ENCODE measurements at places on chromosomes 16 and 17.

GRCh38 chr16:1074379-1074649, 1.8 kb downstream of the SSTR5 start:
- no peak for DNase-seq

- DNase-seq = peak; percentile 78
Observed at GRCh38 chr17:49031965-49032928, 35.1 kb downstream of the IGF2BP1 start.

DNA sequence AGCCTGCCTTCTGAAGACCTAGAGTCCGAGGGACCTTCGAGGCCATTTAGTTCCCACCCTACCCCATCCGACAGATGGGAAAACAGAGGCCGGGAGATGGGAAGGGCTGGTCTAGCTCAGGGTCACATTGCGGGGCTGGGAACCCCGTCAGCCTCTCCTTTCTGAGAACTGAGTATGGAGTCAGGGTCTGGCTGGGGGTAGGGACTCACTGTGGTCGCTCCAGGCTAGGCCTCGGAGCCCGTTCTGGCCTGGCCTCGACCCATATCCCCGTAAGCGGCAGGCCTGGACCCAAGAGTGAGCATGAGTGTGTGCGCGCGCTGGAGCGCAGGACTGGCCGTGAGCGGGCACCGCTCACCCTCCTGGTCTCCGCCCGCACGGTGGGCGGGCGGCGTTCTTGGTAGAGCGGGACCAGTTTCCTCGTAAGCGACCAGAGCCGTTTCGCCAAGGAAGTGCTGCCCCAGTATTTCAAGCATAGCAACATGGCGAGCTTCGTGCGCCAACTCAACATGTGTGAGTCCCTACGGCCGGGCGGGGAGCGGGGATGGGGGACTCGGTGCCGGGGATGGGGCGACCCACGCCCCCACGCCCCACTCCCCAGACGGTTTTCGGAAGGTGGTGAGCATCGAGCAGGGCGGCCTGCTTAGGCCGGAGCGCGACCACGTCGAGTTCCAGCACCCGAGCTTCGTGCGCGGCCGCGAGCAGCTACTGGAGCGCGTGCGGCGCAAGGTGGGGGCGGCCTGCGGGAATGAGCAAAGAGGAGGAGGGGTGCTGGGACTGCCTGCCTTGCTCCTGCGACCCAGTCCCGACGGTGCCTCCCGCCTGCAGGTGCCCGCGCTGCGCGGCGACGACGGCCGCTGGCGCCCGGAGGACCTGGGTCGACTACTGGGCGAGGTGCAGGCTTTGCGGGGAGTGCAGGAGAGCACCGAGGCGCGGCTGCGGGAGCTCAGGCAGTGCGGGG, 855 bp downstream of the HSF4 start:
- DNase-seq = no peak

GRCh38 chr16:50151756-50152155, 1.4 kb upstream of the TENT4B start:
- DNase-seq = no peak

GRCh38 chr17:37045351-37045922, 96.7 kb downstream of the AATF start:
- no peak for DNase-seq

DNA sequence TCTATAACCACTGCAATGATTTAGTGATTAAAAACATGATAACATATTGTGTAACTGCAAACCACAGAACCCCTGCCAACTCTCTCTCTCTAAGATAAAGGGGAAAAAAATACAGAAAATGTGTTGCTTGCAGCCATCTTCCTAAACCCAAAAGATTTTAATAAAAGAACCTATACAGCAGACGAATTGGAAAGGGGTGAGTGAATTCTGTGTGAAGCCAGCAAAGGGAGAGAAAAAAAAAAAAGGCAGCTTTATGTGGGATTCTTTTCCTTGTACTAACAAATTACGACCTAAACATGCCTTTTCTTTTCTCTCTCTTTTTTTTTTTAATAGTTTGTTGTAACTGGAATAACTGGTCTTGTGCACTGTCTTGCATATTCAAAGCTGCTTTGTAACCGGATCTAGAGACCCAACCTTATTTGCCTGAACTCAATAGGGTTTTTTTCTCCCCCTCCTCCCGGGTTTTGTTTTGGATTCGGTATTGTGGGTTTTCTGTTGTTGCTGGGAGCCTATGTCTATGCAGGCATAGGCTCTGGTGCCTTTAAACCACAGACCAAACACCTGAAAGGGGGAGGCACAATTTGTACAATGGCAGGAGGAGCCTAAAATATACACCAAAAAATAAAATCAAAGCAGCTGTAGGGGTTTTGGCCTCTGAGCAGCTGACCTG, 7.0 kb upstream of the ZFHX3 start:
- DNase-seq = no peak

DNA sequence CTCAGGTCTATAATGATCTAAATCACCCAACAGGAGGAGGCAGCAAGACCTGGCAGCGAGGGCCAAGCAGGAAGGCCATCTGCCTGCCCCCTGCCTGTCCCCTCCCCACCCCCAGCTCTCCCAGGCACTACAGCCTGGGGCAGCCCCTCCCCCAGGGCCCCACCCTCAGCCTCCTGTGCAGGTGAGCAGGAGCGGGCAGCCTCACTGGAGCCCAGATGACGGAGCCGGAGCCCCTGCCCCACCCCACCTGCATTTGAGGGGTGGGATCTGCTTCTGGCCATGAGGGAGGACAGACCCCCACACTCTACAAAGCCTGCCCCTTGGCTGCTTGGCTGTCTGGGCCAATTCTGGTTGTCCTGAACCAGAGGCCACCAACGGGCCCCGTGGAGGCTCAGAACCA, 12.4 kb upstream of the BAHCC1 start:
- DNase-seq = no peak

DNA sequence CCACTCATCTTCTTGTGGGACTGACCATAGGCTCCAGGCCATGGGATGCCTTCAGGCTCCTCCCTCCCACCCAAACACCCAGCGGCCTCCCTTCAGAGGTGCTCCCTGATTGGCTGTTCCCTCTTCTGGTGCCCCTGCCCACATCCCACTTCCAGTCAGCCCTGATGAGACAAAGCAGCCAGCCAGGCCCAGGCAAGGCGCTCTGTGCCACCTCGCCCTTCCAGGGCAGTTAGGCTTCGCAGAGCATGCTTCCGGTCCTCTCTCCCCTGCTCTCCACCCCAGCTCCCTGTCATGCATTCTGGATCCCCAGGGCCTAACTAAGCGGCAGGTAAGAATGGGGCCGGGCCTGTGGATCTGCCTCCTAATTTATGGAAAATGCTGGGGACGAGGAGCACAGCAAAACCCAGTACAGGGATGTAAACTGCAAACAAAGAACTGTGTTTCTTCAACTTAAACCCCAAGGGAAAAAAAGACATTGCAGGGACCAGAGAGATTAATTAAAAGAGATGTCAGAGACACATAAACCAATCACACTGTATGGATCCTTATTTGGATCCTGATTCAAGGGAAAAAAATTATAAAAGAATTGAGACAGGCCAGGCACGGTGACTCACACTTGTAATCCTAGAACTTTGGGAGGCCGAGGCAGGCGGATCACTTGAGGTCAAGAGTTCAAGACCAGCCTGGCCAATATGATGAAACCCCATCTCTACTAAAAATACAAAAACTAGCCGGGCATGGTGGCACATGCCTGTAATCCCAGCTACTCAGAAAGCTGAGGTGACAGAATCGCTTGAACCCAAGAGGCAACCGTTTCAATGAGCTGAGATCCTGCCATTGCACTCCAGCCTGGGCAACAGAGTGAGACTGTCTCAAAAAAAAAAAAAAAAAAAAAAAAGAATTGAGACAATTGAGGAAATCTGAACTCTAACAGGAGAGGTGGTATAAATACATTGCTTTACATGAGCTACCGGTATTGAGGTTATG, 26.0 kb downstream of the ZDHHC7 start:
- no peak for DNase-seq

DNA sequence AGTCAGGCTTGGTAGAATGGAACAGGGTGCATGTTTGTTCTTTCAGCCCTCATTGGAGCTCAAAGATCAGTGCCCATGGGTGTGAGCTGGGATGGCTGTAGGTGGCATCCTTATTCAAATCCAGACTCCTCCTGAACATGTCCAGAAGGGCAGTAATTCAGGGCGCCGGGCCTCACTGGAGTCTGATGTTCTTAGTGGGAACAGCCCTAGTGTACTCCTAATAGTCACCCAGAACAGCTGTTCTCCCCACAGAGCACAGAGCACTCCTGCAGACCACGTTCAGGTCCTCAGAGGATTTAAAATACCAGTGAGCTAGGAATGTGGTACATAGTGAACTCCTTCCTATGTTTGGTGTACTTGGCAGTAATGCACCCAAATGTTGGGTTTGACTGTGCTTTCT, 96.2 kb downstream of the BANP start:
- no peak for DNase-seq

- no peak for DNase-seq
Observed at GRCh38 chr17:45170931-45171337, 9.3 kb downstream of the HEXIM2 start.

- DNase-seq = no peak
Observed at GRCh38 chr17:16442141-16442540, 26.8 kb downstream of the TRPV2 start.

GRCh38 chr17:64212122-64212521, 50.9 kb downstream of the TEX2 start:
- DNase-seq = no peak

- DNase-seq = no peak
Observed at GRCh38 chr16:80375973-80376372, 164.8 kb upstream of the DYNLRB2 start.

DNA sequence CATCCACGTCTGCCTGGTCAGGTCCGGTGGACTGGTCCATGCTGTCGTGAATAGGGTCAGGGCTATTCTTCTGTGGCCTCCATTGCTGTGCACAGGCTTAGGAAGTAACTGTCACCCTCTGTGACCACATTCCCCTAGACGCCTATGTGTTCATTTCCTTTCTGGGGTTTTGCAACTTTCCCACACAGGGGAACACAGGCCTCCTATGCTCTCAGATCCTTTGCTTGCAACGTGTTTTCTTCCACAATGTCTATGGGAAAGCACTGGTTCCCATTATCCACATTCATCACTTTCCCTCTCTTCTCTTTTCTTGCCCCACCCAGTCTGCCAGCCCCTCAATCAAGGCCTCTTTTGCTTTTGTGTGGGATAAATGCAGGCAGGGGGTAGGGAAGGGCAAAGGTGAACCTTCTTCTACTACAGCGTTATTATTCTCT, 43.2 kb upstream of the DNAJA2 start:
- DNase-seq = no peak

DNA sequence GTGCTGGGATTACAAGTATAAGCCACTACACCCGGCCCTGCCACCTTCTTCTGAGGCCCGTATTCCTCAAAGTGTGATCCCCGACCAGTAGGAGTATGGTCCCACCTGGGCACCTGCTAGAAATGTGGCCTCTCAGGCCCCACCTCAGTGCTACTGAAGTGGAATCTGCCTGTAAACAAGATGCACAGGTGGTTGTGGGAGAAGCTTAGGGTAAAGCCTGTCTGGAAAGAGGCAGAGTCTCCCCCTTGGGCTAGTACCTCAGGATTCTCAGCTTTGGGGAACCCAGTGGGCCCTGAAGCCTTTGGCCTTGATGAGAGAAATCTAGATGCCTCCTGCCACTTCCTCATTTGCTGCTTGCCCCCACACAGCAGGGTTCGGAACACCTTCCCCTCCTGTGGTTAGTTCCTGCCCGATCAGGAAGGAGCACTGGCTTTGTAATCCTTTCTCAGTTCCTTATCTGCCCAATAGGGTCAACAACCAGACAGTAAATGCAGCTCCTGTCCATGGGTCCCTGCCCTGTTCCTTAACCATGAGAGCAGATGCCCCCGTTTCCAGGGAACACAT, 25.2 kb downstream of the TK2 start:
- DNase-seq = no peak

- no peak for DNase-seq
Observed at GRCh38 chr17:16814439-16814838, 124.4 kb downstream of the CCDC144A start.

DNA sequence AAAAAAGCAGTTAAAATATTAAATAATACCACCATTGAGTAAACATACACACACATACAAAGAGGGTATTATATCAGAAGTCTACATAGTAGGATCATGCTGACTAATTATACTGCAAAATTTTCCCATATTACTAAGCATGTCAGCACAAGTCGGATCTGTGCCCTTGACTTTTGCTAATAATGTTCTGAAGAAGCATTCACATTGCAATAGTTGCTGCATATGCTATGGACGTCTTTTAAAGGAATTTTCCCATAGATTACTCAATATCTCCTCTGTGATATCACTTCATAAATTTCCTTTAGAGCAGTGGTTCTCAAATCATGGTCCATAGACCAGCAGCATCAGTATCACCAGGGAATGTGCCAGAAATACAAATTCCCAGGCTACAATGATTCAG, 110.9 kb upstream of the NUDT7 start:
- DNase-seq = no peak

DNA sequence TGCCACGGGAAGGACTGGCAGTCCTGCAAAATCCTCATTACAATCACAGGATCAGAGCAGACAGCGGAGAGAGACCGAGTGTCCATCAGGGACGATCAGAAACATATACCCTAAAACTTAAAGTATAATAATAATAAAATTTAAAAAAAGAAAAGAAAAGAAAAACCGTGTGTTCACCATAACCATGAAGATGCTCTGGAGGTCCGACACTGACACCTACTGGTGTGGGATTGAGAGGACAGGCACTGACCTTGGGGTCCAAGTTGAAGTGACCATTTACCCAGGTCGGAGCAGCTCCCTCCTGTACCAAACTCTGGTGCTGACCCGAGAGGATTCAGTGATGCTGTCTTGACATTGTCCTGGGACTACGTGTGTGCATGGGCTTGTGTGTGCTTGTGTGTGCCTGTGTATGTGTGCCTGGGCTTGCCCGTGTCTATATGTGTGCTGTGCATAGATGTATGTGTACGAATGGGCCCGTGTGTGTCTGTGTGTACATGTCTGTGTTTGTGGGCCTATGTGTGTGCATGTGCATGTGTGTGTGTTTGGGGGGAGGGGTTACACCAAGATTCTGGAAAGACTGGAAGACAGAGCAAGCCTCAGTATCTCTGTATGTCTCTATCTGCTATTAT, 10.0 kb upstream of the CD300LD start:
- no peak for DNase-seq

- DNase-seq = no peak
Observed at GRCh38 chr16:29316761-29317183, 89.7 kb downstream of the NPIPB11 start.

DNA sequence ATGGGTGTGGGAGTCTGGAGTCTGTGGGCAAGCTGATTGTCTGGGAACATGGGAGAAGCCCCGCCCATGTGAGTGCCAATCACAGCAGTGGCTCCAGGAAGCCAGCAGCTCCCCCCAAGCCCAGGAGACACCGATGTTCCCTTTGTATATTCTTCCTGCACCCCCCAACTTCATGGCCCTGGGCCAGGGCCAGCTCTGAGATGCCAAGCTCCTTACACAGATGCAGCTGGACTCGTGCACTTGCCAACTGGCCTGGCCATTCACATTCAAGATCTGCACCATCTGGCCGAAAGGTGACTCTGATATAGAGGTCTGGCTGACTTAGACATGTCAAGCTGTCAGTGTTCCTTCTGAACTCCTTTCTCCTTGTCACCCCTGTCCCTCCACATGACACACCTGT, 50.5 kb downstream of the CACNG5 start:
- no peak for DNase-seq

GRCh38 chr16:8655184-8655717, 19.2 kb upstream of the ABAT start:
- no peak for DNase-seq

- DNase-seq = no peak
Observed at GRCh38 chr16:57514791-57515600, 21.4 kb downstream of the CCDC102A start.

DNA sequence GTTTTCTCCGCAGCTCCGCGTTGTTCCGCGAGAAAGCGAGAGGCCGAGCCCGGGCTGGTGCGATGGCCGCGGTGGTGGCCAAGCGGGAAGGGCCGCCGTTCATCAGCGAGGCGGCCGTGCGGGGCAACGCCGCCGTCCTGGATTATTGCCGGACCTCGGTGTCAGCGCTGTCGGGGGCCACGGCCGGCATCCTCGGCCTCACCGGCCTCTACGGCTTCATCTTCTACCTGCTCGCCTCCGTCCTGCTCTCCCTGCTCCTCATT, 404 bp downstream of the EMC6 start:
- no peak for DNase-seq
